Activated T-helper 1 cell treated with anti-CD3 and anti-CD28 coated beads, Interleukin-12 subunit alpha, Interleukin-12 subunit beta, Interleukin-2, Interleukin-4 antibody, amounts not matched to agents 30 ng/mL and 10 ng/mL and 1 ng/mL, durations not matched to agents 14 hours and 24 hours and 36 hours (primary cell): ENCODE measurements at places on chromosomes 6 and 20.

DNA sequence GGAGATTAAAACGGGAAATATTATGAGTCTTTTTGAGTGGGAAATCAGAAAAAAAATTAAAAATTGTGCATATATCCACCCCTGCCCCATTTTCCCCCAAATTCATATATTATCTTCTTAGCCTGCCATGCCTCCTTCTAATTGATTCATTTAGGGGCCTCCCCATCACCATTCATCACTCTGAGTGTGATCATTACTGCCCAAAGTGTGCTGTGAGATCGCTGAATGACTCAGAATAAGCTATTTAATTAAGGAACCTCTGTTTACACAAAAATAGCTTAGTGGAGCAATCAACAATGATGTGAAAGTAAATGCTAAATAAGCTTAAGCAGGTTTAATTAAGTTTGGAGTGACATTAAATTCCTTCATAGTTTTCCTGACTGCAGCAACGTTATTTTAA is 645.5 kb downstream of the GRIK2 start:
- no peak for DNase-seq

- DNase-seq, result no peak
Measured at GRCh38 chr6:170206317-170206621, 84.6 kb downstream of the DLL1 start.

GRCh38 chr6:7042654-7043545 is 64.9 kb upstream of the RREB1 start:
- DNase-seq, result no peak

- DNase-seq, result no peak
Measured at GRCh38 chr6:44837741-44838140, 450.2 kb downstream of the CDC5L start.

GRCh38 chr6:91743756-91744155 is 1156.9 kb upstream of the MAP3K7 start:
- DNase-seq, result no peak
